Smooth muscle cell of the pulmonary artery (primary cell): ENCODE measurements at places on chromosomes 5 and 9. TPM values are rescaled to one million over a fixed set of nuclear protein-coding genes. Genes with fewer than 3 reads are reported as not detected.

Gene FYB1
- total RNA-seq, result 0.03 and 0.07 TPM in 2 replicates

Gene IRX1
- 0.86 and 2.5 TPM in 2 replicates for total RNA-seq

Gene AGXT2
- total RNA-seq, result not detected in 2 replicates

Gene OLFML2A
- total RNA-seq, result 1.3 and 1.6 TPM in 2 replicates

Gene ARL14EPL
- total RNA-seq, result not detected in 2 replicates

Gene GTF3C5
- 23.8 and 27.5 TPM in 2 replicates for total RNA-seq

Gene GTF2H2
- total RNA-seq, result 5.7 and 11.4 TPM in 2 replicates

Gene TAF1L
- under 0.01 TPM in 1 of 2 replicates, not detected in the other for total RNA-seq

Gene SHISAL2B
- not detected in 2 replicates for total RNA-seq

Gene CAVIN4
- total RNA-seq, result 1.6 TPM in 2 replicates

Gene MCTP1
- 1.3 and 11.0 TPM in 2 replicates for total RNA-seq

Gene SLC36A2
- not detected in 2 replicates for total RNA-seq

Gene SLIT3
- total RNA-seq, result 69.2 and 206 TPM in 2 replicates

Gene FAM78A
- total RNA-seq, result 0.69 and 0.85 TPM in 2 replicates

Gene MVB12B
- total RNA-seq, result 2.5 and 3.5 TPM in 2 replicates

Gene CDC14B
- total RNA-seq, result 16.9 and 19.8 TPM in 2 replicates

Gene SLC4A9
- 0.07 TPM in 1 of 2 replicates, not detected in the other for total RNA-seq

Gene WNK2
- not detected in 2 replicates for total RNA-seq

Gene HK3
- not detected in 2 replicates for total RNA-seq

Gene SLC34A1
- not detected in 2 replicates for total RNA-seq

Gene IL5
- not detected in 2 replicates for total RNA-seq

Gene PCDHGA2
- total RNA-seq, result 2.8 and 4.2 TPM in 2 replicates

Gene QRFP
- not detected in 2 replicates for total RNA-seq

Gene DND1
- total RNA-seq, result 0.07 and 0.13 TPM in 2 replicates

Gene SOHLH1
- total RNA-seq, result not detected in 2 replicates

Gene STK32A
- total RNA-seq, result 3.5 and 3.7 TPM in 2 replicates

Gene MZB1
- total RNA-seq, result not detected in 2 replicates

Gene PROB1
- total RNA-seq, result 1.3 and 1.7 TPM in 2 replicates

Gene ACOT12
- total RNA-seq, result 0.07 and 1.1 TPM in 2 replicates

Gene PIP5KL1
- total RNA-seq, result 1.4 and 3.4 TPM in 2 replicates

Gene TMEFF1
- total RNA-seq, result 2.4 and 5.2 TPM in 2 replicates

Gene KIF4B
- under 0.01 TPM in 1 of 2 replicates, not detected in the other for total RNA-seq

Gene C5orf52
- not detected in 2 replicates for total RNA-seq

Gene SPATA31D4
- not detected in 2 replicates for total RNA-seq

Gene PDE8B
- 0.40 and 0.46 TPM in 2 replicates for total RNA-seq

Gene ACTBL2
- total RNA-seq, result 0.03 TPM in 1 of 2 replicates, not detected in the other
